Stimulated activated CD8-positive, alpha-beta memory T cell treated with anti-CD3 and anti-CD28 coated beads, Interleukin-4, amount 100 ng/mL, for 48 hours (primary cell): ENCODE measurements at places on chromosomes 5 and 9.

DNA sequence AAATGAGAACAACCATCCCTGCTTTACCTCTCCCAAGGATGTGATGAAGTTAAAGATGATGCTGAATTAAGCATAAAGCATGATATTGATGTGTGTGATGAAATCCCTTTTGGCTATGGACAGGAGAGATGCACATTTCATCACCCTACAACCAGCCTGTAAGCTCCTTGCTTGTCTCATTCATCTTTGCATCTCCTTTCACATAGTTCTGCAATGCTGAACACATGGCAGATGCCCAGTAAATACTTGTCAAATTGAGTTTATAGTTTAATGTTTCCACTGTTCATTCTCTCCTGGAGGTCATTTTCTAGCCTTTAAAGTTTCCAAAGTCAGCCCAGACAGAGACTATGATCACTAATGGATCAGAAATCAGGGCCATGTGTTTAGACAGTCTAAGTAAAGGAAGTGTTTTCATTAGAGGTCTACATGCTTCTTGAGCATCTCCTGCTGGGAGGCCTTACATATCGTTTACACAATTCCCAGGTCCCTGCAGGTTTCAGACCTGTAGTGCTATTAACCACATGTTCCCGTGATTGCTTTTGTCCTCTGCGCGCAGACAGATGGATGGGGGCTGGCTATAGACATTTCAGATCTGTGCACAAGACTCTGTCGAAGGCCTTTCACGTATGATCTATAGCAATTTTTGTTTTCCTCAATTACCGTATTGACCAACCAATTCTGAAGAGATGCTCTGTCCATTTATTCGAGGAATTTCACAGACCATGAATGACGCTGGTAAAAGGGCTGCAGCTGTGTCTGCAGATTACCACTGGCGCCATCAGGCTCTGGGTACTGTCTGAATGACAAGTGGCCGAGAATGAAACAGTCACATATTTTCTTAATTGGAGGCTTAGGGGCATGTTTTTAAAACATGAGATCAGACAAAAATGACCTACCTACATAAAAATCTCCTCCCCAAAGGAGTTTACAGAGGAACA, 49.0 kb upstream of the CKMT2 start:
- no peak for DNase-seq

DNA sequence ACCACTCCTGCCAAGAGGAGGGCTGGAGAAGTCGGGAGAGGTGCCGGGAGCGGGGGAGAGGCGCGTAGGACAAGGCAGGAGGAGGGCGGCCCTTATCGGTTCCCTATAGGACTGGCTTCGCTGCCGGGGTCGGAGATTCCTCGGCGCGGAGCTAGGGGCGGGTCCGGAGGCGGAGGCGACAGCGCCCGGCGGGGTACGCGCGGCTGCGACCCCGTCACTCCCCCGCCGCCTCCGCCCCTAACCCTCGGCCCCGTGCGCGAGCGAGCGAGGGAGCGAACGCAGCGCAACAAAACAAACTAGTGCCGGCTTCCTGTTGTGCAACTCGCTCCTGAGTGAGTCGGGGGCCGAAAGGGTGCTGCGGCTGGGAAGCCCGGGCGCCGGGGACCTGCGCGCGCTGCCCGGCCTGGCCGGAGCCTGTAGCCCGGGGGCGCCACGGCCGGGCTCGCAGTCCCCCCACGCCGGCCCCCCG, 2.0 kb downstream of the GLIS3 start:
- peak; percentile 45 for DNase-seq

DNA sequence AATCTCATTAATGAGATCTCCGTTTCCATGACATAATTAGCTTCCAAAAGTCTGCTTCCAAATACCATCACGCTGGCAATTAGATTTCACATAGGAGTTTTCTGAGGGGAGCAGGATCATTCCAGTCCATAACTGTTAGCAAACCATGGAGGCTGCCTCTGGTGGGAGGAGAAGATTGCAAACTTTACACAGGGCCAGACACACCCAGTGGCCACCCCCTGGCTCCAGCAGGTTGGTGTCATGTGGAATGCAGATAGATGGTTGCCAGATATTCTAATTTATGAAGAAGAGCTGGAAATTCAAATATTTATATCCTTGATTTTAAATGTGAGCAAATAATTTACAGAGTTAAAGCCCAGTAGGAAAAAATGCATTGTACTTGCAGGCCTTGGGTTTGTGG, 164.2 kb downstream of the ICE1 start:
- DNase-seq = no peak

GRCh38 chr5:158895588-158895987, 204.1 kb downstream of the EBF1 start:
- DNase-seq = no peak

DNA sequence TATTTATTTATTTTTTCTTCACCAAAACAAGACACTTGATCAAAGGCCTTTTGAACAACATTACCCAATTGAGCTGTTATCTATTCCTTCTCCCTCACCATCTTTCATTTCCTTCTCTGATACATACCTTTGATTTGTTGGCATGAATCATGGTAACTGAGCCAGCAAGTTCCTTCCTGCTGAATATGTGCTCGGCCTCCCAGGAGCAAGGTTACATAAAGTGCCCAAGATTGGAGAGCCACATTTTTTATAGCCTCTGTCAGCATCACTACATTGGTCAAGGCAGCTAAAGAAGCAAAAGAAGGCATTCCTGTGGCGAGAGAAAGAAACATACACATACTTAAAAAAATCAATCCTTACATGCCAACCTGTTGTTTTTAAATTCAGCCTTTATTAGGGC, 369.6 kb downstream of the CYLC2 start:
- DNase-seq = no peak

GRCh38 chr5:142939884-142940283, 169.7 kb downstream of the ARHGAP26 start:
- no peak for DNase-seq

DNA sequence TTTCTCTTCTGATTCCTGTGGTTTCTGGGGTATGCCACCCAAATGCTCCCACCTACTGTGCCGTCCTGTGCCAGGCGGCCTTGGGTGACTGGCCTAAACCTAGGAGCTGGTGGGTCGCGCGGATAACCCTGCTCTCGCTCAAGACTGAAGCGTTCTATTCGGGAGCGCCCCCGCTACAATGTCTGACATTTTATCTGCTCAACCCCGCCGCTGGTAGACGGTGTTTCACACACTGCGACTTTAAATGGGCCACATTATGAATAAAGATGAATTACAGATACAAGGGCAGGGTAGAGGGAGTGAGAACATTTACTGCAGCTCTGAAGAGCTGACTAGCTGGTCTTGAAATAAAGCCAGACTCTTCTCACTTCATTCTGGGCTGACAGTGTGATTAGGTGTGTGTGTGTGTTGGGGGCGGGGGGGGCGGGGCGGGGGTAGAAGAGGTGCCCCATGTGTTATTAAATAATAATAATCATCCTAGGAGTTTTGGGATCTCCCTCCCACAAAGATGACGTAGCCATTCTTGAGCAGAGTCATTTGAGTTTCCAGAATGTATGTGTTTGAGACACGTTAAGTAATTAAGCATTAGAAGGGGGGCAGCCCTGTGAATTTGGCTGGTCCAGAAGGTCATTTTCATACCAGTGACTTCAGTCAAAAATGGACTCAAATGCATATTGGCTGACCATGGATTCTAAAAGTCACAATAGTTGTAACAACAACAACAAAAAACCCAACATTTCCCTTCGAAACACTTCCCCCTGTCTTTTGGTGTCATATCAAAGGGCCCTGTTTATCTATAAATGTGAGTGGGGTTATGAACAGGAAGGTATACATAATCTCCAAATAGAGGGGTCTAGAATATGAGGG, 1.0 kb upstream of the PTCH1 start:
- no peak for DNase-seq

- no peak for DNase-seq
These were observed 214.6 kb upstream of the C9orf72 start for GRCh38 chr9:27787891-27788290.

DNA sequence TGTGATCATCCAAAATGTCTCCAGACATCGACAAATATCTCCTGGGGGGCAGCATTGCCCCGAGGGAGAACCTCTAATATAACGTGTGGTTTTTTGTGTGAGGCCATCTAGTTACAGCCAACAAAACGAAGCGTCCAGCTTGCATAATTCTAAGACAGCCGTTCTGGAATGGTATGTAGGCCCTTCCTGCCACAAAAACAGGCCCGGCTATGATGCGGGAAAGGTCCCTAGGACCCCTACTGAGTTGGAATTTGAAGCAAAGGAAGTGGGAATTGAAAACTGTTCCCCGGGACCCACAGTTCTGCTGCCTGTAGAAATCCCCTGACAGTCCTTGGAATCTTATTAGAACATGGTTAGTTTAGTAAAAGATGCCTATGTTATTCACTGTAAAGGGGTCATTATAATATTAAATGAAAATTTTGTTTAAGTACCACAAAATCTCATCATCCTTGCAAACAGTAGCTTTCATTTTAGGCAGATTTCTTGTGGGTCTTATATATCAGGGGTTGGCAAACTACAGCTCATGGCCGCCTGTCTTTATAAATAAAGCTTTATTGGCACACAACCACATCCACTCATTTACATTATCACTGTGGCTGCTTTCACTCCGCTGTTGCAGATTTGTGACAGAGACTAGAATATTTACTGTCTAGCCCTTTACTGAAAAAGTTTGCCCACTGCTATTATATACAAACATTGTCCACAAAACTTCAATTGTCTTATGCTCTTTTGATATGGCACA, 70.7 kb downstream of the MSX2 start:
- DNase-seq = no peak

GRCh38 chr5:98727686-98728085, 45.8 kb upstream of the RGMB start:
- DNase-seq = no peak

DNA sequence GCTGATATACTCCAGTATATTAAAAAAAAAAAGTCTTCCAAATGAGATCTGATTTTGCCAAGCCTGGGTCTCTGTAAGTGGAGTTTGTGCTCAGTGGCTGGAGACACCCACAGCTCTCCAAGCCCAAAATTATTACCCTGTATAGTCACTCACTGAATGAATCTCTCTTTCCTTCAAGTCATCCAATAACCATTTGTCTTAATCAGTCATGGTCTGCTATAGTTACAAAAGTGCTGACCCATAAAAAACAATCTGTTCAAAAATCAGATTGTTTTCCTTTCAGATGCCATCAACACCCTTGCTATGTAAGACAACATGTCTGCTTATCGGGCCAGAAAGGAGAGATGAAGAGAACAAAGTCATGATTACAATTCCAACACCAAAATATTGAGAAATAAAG, 159.4 kb upstream of the FST start:
- DNase-seq = no peak

GRCh38 chr5:28216939-28217360, 1178.6 kb upstream of the CDH9 start:
- no peak for DNase-seq

DNA sequence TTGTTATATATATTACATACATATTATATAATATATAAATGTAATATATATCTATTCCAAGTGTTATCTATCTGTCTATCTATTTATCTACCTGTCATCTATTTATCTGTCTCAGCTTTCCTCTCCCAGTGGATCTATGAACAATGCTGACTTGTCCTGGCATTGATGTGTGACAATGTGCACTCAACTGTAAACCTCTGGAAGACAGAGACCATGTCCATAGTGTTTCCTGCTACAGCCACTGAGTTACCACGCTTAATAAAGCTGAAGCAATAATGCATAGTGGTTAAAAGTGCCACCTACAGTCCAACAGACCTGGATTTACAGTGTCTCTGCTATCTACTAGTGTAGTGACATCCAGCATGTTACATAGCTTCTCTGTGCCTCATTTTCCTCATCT, 57.2 kb upstream of the TMED7 start:
- no peak for DNase-seq

- DNase-seq = no peak
These were observed 9.2 kb downstream of the PTPN3 start for GRCh38 chr9:109488791-109489492.

DNA sequence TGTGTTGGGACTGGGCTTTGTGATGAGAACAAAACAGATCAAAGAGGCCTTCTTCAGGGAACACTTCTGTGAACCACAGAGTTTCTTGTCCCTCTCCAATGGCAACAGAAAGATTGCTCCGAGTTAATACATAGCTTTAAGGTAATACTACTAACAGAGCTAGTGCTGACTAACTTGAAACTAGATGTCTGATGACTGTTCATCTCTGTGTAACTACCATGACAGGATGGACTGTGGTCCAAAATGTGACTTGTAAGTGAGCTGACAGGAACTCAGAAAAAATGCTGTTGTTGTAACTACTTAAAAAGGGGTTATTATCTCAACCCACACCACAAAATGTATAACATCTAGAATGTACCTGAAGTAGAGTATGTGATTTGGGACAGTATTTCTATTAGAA, 630.2 kb upstream of the DMAC1 start:
- DNase-seq = no peak

- no peak for DNase-seq
These were observed 105.2 kb upstream of the ITGA1 start for GRCh38 chr5:52682492-52682891.

- DNase-seq = no peak
These were observed 71.1 kb upstream of the NEURL1B start for GRCh38 chr5:172569861-172570558.

- no peak for DNase-seq
These were observed 36.0 kb upstream of the SPATA31C2 start for GRCh38 chr9:88174324-88174723.

- DNase-seq = peak; percentile 78
These were observed 14.7 kb upstream of the CXXC5 start for GRCh38 chr5:139633295-139634027.

DNA sequence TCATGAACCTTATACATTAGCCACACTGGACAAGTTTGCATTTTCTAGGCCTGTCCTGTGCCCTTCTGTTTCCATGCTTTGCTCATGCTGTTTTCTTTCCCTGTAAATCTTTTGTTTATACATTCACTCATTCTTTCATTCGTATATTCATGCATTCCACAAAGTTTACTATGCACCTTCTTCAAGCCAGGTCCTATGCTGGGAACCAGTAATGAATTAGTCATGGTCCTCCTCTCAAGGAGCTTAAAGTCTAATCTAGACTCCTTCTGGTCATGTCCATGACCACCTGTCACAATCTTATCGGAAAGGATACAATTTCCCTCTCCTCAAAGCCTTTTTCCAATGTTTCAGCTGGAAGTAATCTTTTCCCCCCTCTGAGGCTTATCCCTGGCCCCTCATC, 9.1 kb upstream of the XPA start:
- DNase-seq = no peak

DNA sequence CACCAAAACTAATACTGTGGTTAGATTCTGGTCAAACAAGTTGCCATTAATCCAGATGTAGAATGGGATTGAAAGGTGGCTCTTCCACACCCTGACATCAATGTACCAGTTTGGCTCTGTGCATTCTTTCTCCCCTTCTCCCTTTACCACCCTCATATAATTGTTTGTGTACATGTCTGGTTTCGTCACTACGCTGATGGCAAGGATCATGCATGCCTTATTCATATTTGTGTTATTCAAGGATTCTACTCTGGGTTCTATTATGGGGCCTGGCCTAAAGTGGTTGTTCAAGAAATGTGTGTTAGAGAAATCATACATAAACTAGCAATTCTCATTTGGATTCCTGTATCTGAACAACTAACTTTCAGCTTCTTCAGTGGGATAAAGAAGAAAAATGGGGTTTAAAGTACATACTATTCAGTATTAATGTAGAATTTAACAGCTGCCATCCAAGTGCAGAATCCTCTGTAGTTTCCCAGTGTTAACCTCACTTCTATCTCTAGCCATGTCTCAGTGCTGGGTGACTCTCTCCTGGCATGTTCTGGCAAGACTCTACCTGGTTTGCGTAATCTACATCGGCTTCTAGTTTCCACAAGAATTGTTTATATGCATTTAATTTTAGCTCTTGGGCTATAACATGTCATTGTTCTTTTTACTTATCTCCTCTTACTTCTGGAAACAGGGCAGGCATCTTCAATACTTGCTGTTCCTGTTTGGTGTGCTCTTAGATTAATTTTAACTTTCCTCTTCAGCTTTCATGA, 27.9 kb upstream of the CDKN2B start:
- no peak for DNase-seq
